Nucleus accumbens (tissue), 56 donors: ENCODE measurements at places on chromosomes 13 and 19.

DNA sequence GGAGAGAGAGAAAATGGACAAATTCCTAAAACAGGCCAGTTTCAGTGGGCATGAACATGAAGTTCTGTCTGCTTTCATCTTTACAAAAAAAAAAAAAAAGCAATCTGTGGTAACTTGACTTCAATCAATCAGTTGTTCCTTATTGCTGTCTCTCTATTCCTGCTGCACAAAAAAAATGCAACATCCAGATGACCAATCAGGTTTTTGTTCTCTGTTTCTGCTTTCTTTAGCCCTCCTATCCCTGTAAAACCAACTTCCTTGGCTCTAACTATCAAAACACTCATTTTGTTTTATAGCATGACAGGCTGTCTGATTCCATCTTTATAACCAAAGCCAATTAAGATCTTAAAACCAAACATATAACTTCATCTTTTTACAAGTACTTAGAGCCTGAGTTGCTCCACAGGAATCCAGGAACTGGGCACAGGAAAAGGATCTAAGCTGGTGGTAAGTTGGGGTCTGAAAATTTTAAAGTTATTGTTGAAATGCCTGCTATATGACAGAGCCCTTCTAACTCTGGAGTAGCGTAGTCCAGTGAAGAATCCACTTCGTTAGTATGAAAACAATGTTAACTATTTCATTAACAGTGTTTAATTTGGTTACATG lies at the start of gene FPR3:
Gene FPR3 (plus strand): TSS at position 273 of the 606 bp plus-strand sequence. CDS start 28,592 bp downstream, outside the sequence.
- DNase-seq = no peak

DNA sequence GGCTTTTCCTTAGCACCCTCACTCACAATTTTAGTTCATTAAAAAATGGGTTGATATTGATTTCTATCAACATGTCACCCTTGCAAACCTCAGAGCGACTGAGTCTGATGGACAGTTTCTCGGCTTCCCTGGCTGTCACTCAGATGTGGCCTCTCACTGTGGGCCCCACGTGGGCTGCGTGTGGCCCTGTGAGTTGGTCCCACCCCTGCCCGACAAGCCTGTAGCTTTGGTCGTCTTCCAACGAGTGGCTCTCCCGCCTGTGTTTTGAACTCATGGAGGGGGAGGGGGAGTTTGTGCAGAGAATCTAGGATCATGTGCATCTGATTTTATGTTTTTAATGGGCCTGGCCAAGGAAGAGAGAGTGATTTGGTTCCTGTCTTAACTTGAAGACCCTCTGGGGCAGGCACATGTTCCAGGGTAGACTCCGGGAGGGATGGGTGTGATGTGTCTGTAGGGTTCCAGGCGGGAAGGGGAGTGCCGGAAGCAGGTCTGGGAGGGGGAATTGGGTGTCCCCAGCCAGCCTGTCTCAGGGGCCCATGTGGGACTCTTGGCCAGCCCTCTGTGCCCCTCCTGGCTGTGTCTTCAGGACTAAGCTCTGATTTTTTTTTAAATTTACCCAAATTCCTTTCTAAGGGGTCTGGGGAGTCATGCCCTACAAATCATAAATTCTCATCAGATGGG lies 18.9 kb downstream of the ATP11A start:
- no peak for DNase-seq

GRCh38 chr13:98364647-98365046 lies 187.6 kb upstream of the RNF113B start:
- no peak for DNase-seq

DNA sequence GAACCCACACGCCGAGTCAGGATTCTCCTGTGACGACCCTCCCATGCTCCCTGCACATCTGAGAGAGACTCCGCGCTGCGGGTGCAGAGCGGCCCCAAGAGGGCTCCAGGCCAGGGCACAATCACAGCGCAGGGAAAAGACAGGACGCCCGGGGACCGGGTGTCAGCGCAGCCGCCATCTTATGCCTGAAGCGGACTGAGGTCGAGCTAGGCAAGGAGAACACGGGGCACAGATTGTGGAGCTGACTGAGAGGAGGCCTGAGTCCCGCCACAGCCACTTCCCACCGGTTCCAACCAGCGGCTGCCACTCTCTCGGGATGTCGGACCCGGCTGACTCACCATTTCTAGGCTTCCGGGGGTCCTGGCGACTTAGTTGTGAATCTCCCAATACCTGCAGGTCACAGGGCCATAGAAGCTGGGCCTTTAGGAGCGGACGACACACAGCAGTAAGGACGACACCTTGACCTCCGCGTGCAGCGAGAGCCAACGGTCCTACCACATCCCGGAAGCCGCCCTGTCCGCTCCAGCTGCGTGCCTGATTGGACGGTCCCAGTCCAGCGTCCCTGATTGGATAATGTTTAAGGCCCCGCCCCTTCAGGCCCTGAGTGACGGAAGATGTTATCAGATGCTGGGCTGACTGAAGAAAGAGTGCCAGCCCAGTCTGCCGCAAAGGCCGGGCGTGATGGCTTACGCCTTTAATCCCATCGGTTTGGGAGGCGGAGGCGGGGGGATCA lies at the start of gene ZNF728:
Gene ZNF728 (minus strand): TSS at position 487 of the 733 bp plus-strand sequence. CDS start 146 bp downstream, at position 341.
- peak; percentile 25 for DNase-seq

DNA sequence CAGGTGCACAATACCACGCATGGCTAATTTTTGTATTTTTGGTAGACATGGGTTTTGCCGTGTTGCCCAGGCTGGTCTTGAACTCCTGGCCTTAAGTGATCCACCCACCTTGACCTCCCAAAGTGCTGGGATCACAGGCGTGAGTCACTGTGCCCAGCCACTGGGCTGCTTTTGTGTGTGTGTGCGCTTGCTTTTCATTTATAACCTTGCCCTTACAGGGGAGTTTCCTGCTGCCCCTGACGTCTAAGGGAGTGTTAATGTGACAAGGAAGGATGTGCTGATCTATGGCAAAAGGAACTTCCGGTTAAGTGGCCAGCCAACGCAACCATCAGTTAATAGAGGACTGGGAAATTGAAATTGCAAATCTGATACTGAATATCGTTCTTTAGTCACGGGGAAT lies 57.7 kb downstream of the ING1 start:
- DNase-seq = no peak

DNA sequence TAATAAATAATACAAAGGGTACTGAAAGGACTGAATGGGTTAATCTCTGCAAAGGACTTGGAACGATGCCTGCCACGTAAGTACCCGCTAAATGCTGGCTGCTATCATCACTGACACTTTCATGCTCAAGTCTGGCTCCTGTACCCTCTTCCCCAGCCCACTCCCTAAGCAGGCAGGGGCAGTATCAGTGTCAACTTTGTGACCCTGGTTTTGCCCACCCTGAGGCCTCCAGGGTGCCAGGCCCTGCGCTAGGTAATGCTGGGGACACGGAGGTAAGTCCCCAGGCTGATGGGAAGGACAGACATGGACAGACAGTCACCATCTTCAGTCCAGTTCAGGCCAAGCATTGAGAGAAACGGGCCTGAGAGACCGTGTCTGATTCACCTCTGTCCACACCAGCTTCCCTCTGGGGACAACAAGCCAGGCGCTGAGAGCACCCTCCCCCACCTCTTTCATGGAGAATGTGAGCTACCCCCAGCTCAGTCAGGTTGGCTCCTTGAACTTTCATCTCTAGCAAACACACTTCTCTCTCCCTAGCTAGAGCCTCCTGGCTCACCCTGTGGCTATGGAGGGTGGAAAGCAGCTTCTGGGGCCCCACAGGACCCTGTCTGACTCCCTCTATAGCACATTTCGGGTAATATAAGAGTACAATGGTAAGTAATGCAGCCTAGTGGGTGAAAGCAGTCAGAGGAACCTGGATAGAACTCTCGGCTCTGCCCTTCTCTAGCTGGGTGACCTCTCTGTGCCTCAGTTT lies 800 bp downstream of the ETFB start:
- DNase-seq = peak; percentile 46

- DNase-seq = no peak
Observed at GRCh38 chr19:36797786-36798108, 25.1 kb upstream of the ZNF850 start.

DNA sequence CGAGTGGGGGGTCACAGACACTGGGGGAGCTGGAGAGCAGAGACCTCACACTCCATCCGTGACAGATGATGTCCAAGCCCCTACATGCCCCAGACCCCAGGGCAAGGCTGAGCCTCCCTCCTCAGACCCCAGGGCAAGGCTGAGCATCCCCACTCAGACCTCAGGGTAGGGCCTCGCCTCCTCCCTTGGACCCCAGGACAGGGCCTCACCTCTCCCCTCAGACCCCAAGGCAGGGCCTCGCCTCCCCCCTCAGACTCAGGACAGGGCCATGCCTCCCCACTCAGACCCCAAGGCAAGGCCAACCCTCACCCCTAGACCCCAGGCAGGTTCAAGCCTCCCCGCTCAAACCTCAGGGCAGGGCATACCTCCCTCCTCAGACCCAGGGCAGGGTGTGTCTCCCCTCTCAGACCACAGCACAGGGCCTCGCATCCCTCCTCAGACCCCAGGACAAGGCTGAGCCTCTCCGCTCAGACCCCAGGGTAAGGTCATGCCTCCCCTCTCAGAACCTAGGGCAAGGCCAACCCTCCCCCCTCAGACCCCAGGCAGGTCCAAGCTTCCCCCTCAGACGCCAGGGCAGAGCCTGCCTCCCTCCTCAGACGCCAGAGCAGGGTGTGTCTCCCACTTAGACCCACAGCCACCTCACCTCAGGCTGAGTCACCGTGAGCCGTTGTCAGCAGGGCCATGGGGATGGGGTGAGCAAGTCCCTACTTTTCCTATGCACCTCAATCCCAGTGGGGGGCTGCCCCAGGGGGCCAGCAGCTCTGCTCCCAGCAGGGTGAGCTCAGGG lies 1.7 kb upstream of the S1PR4 start:
- DNase-seq = no peak

- no peak for DNase-seq
Observed at GRCh38 chr13:45896285-45896684, 44.7 kb upstream of the SIAH3 start.

GRCh38 chr13:41596190-41596589 lies 138.8 kb downstream of the RGCC start:
- DNase-seq = no peak

GRCh38 chr19:8609279-8610040 lies 1.1 kb downstream of the ADAMTS10 start:
- DNase-seq = no peak

GRCh38 chr13:31826521-31826920 lies 87.2 kb downstream of the RXFP2 start:
- no peak for DNase-seq

- no peak for DNase-seq
Observed at GRCh38 chr13:101231751-101232428, 184.4 kb downstream of the NALCN start.

DNA sequence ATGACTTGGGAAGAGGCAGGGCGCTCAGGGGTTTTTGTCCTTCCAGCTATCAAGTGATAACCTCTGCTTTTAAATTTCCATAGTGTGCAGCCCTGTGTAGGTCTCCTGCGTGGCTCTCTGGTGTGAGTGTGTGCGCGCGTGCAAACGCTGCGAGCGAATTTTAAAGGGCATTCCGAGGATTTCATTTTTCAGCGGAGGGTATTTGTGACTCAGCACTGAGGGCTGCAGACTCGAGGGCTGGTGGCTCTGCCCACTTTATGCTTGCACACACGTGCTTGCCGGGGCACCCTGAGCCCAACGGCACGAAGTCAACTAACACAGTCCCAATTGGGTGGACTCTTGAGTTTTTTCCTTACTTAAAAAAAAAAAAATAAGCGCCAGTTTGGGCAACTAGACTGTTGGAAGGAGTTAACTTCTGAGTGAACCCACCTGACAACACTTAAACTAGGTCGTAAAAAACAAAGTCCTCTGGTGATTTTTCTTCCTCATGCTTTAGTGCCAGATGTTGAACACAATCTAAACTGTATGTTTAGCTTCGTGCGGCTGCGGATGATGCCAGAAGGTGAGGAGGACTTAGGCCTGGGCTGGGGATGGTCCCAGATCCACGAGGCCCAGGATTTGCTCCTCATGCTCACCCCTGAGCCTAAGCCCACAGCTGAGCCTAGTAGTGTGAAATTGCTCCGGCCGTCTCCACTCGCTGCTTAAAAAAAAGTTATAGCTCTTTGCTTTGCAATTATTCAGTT lies 2.1 kb downstream of the FGF9 start:
- no peak for DNase-seq

DNA sequence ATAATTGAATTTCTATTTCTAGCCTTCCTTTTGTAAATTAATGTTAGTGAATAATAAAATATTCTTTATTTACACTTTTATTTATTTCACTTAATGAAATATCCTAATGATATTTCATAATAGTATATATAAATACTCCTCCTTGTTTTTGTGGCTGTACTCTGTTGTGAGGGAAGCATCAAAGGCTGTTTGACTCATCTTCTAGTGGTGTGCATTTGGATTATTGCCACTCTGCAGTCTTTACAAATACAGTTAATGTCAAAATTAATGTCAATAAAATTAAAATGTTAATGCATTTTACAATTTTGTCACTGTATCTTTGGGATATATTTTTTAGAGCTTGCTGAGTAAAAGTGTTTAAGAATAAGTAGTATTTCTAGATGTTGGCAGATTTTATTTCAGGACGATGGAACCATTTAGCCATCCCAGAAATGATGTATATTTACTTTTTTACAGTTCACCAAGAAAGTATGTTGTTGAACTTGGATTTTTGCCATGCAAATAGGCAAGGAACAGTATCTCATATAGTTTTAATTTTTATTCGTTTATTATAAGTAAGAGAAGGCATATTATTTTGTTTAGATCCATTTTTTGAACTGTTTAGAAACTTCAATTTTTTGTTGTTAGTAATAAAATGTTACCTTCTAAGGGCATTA lies 281.2 kb upstream of the SLITRK6 start:
- DNase-seq = no peak

DNA sequence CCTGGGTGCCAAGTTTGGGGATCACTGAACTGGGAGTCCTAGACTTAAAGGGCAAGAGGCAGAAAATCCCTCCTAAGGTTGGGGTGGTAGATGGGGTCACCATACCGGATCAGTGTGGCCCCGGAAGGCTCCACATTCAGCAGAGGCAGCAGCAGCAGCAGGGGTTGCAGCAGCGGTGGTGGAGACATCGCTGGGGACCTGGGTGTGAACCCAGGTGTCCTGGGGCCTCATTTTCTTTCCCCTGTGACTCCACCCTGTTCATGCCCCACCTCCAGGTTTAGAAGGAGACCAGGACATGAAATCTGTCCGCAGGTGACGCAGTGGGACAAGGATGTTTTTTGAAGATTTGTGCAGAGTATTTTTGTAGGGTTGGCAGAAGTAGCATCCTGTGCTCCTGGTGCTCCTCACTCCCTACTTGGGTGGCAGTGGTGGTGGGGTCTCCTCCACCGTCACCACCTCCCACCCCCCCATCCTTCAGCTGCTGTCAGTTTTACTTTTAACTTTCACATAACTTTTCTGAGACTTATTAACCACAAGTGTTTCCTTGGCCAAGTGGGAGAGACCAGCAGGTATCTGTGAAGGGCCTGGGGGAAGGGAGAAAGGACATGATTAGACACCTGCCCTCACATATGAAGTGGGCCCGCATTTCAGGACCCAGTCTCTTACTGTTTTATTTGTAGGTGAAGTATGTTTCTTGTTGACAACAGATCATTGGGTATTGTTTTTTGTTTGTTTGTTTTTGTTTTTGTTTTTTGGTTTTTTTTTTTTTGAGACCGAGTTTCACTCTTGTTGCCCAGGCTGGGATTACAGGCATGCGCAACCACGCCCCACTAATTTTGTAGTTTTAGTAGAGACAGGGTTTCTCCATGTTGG lies at the start of gene NAPSA:
Gene NAPSA (minus strand): TSS at position 206 of the 873 bp plus-strand sequence. CDS start 18 bp downstream, at position 188.
- DNase-seq = no peak

DNA sequence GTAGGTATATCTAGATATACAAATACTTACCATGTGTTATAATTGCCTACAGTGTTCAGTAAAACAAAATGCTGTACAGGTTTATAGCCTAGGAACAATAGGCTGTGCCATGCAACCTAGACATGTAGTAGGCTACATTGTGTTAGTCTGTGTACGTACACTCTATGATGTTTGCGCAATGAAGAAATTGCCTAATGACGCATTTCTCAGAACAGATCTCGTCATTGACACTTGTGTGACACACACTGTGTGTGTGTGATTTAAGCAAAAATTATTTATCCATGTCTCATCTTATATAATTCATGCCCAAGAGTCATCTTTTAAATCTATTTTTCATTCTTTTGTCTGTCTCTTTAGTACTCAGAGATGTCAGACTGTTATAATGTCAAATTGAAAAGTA lies 1888.8 kb upstream of the PCDH20 start:
- DNase-seq = no peak
